Osteocyte (in vitro differentiated cells): ENCODE measurements at places on chromosomes 1 and 21. TPM values are rescaled to one million over a fixed set of nuclear protein-coding genes. Genes with fewer than 3 reads are reported as not detected.

GRCh38 chr21:43861706-43862105, 3.3 kb upstream of the AGPAT3 start:
- no peak for DNase-seq

DNA sequence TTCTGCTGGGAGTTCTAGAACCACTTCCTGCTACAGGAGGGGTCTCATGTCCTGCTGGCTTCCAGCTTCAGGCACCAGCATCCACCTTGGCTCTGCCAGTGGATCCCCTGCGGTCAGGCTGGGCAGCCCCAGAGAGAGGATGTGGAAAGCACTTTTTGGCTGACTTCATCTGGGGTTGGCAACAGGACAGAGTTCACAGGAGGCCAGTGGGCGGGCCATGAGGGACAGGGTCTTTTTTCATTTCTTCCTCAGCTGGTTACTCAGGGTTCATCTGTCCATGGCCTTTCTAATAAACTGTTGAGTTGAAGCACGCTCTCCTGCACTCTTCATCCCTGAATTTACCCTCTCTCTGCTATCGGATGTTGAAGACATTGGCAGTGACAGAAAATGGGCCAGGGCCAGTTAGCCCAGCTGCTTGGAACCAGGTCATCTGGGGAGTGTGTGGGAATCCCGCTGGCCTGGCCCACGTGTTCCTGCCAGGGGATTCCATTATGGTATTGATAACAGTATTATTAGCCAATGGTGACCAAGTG, 45.2 kb downstream of the RPS6KA1 start:
- no peak for DNase-seq

GPR37L1 gene
- not detected in 2 replicates for total RNA-seq

DNA sequence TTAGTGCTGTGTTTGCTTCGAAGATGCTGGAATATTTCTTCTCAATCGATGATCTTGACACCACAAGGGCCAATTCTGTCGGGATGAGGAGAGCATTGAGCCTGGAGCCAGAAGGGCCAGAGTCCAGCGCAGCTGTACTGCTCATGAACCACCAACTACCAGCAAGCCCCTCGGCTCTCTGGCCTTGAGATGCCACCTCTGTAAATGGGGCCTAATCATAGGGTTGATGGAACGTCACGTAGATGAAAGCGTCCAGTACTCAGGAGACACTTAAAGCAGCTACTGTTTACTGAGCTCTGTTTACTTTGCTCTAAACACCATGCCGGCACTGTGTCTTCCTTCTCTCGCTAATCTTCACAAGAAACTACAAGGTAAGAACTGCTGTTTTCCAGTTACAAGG, 26.3 kb downstream of the CCDC185 start:
- DNase-seq, result no peak
